Spinal cord (tissue), 10 donors: ENCODE measurements at places on chromosomes 11 and 22. TPM values are rescaled to one million over a fixed set of nuclear protein-coding genes. Genes with fewer than 3 reads are reported as not detected.

DNA sequence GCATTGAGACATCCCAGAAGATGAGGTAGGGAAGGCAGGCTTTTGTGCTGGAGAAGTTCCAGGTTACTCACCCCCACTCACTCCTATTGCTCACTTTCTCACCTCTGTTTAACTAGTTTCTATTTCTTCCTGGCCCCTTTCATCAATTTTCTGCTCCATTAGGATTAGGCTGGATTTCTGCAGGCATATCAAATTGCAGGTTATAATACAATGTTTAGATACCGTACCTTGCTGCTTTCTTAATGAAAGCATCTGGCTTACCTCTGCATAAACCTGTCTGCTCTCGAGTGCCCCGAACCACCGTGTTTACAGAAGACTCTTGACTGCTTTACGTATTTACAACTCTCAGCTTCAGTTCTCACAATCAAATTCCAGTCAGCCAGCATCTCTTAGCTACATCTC lies 173.7 kb downstream of the ADAMTS15 start:
- no peak for DNase-seq
- no peaks in the 10 kb centered on the region for H3K36me3 ChIP-seq
- no peak overlapping the region for H3K27ac ChIP-seq
- H3K4me1 ChIP-seq, result no peaks in the 10 kb centered on the region
- no peaks in the 10 kb centered on the region for H3K27me3 ChIP-seq

GRCh38 chr11:46855167-46855566 lies 9.1 kb upstream of the CKAP5 start:
- DNase-seq, result no peak
- peaks cover 16% of the 10 kb centered on the region for H3K36me3 ChIP-seq
- H3K4me3 ChIP-seq, result no peak overlapping the region
- H3K27ac ChIP-seq, result no peak overlapping the region
- H3K27me3 ChIP-seq, result no peaks in the 10 kb centered on the region

GRCh38 chr11:60310407-60310998 lies 16.6 kb upstream of the MS4A6E start:
- H3K27me3 ChIP-seq, result no peaks in the 10 kb centered on the region
- no peaks in the 10 kb centered on the region for H3K4me1 ChIP-seq
- no peaks in the 10 kb centered on the region for H3K36me3 ChIP-seq

DNA sequence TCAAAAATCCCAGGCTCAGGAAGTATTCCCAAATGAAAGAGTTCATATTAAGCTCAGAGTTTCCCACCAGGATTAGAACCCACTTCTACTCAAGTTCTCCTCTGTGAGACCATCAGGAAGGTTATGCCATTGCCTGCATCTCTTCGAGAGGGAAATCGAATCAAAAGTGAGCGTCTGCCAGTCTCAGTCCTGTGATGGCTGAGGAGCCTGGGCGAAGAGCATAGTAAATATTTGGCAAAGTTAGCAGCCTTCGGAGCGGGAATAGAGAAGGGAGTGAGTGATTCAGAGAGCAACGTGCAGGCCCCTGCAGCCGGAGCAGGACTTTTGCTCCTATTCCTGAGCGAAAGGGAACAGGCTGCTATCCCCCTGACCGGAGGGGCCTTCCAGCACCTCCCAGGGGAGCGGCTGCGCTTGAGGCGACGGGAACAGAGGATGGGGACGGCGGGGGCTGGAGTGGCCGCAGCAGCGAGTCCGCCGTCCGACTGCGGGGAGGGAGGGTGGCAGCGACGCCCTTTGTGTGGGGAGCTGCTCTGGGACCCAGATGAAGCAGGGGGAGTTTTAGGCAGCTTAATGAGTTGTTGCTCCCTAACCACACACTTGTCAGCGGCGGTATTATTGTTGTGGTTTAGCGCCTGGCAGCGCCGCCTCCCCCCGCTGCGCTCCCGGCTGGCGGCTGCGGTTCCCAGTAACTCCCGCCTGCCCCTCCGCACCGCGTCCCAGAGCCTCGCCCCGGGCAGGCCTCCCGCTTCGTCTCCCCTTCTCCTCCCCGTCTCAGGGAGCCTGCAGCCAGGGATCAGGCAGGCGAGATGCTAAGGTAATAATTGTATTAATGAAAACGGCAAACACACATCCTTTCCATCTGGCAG lies 21.7 kb upstream of the NRGN start:
- peak overlapping the region; percentile 28 for H3K4me3 ChIP-seq
- H3K27me3 ChIP-seq, result peaks cover 42% of the 10 kb centered on the region
- no peak for DNase-seq
- no peaks in the 10 kb centered on the region for H3K36me3 ChIP-seq
- H3K4me1 ChIP-seq, result peaks cover 17% of the 10 kb centered on the region
- H3K27ac ChIP-seq, result no peak overlapping the region

Gene SLC22A24
- polyA plus RNA-seq, result not detected

Gene INTS4
- polyA plus RNA-seq, result 25.3 TPM

Gene CD3G
- 0.50 TPM for polyA plus RNA-seq

Gene FZD4
- polyA plus RNA-seq, result 8.4 TPM
